ENCODE measurements at places on chromosomes 13 and 19.

- DNase-seq = peak; percentile 51
These were observed 442 bp downstream of the REXO1 start for GRCh38 chr19:1847684-1848398.

DNA sequence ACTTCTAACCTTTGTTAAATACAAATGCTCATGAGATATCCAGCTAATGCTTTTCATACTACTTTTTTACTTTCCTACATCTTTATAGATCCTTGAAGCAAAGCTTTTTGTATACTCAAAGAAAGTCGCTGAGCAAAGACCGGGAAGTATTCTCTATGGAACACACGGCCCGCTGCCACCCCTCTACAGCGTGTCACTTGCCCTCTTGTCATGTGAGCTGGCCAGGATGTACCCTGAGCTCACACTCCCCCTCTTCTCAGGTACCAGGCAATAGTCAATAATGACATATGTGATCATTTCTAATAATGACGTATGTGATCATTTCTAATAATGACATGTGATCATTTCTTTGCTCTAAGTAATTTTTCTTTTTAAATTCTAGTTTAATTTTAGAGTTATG lies 112.9 kb downstream of the ZAR1L start:
- DNase-seq = no peak

- DNase-seq = no peak
These were observed 71.3 kb downstream of the KLF12 start for GRCh38 chr13:74062933-74063332.

- no peak for DNase-seq
These were observed 14.5 kb downstream of the ZNF708 start for GRCh38 chr19:21314676-21315075.

- no peak for DNase-seq
These were observed 2.6 kb downstream of the MRPL54 start for GRCh38 chr19:3765121-3765520.

- DNase-seq = no peak
These were observed 306.5 kb downstream of the DLEU7 start for GRCh38 chr13:50537029-50537428.

- no peak for DNase-seq
These were observed 749 bp downstream of the ZNF264 start for GRCh38 chr19:57192077-57192420.

DNA sequence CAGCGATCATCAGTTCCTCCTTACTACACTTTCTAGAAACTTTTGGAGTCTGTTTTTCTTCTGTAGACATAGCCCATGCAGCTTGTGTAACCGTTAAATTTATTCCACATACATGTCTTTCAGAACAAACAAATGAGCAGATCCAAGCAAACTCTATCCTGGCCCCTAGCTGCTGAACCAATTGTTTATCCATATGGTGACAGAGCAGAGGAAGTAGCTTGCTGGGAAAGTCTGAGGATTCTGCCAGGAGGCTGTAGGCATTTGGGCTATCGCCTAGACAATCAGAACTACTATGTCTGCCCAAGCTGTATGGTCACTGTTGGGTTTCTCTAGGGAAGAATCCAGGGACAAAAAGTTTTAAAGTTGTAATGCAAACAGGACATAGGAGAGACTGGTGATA lies 343.7 kb downstream of the SPRY2 start:
- DNase-seq = no peak

DNA sequence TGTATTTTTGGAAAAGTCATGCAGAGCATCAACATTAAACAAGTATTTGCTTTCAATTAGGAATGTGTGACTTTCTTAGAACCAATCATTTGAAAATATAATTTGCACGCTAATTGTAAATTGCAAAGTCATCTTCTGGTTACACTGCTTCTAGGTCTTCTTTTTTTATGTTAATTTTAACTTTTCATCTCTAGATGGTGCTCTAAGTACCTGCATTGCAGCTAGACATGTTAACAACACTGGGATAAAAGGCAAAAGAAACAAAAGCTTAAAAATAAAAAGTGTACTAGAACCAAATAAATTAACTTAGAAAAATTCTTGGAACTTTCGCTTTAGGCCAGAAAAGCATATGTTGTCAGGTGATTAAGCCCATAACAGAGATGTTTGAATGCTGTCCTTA lies 2758.2 kb downstream of the PCDH9 start:
- DNase-seq = peak; percentile 58

DNA sequence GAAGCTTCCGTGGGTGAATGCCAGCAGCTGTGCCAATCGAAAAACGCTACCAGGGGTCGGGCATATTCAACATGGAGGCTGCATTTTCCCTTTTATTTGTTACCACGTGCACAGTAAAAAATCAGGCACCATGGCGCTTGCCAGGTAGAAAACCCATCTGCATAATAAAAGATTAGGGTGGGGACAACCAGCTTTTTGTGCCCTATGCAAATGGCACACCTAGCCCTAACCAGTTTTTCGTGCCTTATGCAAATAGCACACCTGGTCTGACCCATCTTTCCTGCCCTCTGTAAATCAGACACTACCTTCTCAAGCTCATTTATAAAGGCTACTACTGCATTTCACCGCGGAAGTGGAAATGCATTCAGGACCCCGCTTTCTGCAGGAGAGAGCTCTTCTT lies 62.1 kb upstream of the FREM2 start:
- no peak for DNase-seq

GRCh38 chr19:40575326-40575725 lies 1.3 kb upstream of the SHKBP1 start:
- no peak for DNase-seq

Data from DMS53 (cell line).